ENCODE measurements at places on chromosomes 13 and 19.

- DNase-seq = no peak
Measured at GRCh38 chr19:49231389-49231788, 73.8 kb downstream of the TRPM4 start.

DNA sequence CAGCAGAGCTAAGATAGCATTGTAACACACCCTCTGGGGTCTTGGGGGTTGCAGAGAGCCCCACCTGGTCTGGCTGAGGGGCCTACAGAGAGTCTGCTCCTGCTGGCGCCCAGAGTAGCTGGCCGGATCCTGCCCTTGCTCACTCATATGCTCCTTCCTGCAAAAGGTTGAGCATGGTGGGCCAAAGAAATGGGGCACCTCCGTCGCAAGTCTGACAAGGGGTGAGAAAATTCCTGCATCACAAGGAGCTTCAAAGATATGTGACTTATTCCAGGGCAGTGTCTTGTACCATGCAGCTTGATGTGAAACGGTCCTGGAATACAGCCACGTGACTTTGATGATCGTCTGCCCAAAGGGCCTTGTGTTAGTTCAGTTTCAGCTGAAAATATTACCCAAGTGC lies 218.3 kb downstream of the DCLK1 start:
- DNase-seq = no peak

DNA sequence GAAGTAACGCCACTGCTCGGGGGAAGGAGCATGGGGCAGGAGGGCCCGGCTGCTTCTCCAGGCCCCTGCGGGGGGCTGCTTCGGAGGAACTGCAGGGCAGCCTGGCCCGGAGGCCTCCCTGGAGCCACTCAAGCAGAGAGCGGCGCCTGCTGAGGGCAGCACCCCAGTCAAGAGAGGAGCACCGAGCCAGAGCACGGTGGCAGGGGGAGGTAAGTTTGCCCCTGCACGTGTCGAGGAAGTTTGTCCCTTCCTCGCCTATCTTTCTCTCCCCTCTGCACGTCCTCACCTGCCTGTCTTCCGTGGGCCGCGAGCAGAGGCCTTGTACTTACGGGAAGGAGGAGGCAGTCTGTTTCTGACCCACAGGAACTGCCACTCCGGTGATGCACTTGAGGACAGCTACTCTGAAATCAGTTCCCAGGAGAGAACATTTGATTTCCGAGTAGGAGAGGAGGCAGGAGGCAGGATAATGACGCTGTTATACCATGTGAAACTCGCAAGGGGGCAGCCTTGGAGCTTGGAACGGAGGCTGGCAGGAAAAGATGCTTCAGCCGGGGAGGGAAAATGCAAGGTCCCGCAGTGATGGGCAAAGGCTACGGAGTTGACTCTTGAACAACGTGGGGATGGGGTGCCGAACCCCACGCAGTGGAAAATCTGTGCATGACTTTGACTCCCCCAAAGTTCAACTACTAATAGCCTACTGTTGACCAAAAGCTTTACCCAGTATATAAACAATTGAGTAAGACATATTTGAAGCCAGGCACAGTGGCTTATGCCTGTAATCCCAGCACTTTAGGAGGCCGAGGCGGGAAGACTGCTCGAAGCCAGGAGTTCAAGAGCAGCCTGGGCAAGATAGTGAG lies 5.0 kb downstream of the FFAR1 start:
- peak; percentile 57 for DNase-seq

DNA sequence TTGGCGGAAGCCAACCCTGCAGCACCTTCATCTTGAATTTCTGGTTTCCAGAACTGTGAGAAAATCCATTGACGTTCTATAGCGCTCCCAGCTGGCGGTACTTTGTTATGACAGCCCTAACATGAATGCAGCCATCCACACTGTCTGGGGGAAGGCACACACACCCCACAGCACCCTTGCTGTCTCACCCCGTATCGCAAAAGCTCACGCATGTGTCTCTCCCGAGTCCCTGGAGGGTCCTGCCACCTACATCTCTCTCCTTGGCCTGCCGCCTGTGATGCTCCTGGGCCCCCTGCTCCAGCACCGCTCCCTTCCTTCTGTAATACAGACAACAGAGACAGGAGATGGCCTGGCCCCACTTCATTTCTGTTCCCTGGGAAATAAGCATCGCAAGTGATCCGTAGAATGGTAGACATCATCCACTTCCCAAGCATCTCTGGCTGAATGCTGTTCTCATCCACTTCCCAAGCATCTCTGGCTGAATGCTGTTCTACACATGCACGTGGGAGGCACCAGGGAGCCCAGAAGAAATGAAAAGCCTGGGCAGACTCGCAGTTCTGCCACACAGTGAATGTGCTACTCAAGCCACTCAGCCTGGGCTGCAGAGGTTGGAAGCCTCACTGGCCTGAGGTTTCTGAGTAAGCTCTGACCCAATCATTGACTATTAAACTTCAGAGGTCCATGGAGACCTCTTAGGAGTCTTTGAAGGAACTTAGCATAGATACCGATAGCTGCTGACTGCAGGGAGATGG lies 29.6 kb downstream of the EPN1 start:
- no peak for DNase-seq

DNA sequence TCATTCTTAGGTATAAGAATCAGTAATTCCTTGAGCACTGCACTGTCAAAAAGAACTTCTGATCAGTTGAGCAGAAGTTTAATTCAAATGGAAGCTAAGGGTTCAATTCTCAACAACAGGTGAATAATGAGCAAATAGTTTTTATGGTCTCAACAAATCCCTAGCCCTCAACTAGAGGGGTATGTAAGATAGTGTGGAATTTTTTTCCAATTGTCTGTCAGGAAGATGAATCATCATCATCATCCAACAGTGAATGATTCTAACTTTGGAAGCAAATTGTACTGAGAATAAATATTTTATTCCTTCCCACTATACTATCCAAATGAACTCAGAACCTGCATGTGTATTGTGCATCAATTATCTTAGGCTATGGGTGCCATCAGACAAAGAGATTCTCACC lies 372.7 kb downstream of the ENOX1 start:
- DNase-seq = no peak

- no peak for DNase-seq
Measured at GRCh38 chr13:109162248-109163036, 533.0 kb downstream of the MYO16 start.

GRCh38 chr19:4557971-4558941 lies 1.2 kb downstream of the SEMA6B start:
- no peak for DNase-seq

DNA sequence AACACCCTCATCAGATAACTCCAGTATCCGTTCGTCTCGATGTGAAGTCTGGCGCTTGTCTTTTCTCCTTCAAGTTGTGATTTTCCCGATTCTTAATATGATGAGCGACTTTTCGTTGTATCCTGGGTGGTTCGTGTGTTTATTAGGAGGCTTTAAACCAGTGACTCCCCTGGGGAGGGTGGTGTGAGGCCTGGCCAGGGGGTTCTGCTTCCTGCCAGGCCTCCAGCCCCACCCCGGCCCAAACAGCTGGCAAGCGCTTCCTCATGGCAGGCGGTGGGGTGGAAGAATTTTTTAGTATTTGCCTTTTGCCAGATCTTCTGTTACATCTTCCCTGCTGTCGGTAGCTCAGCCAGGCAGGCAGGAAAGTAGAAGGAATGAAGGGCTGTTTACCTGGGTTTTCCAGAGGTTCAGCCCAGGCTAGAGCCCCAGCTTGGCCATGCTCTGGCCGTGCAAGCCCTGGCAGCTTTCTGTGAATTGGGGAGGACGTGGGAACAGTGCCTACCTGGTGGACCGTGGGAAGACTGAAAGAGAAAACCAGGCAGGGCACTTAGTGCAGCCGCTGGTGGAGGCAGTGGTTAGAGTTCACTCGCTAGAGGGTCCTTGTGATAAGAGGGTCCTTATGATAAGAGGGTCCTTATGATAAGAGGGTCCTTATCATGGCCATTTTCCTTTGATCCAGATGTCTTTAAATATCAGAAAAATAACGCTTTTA lies 37.7 kb upstream of the DCUN1D2 start:
- DNase-seq = no peak

GRCh38 chr13:41905600-41906254 lies 55.2 kb downstream of the VWA8 start:
- no peak for DNase-seq

GRCh38 chr13:41596190-41596589 lies 138.8 kb downstream of the RGCC start:
- no peak for DNase-seq

DNA sequence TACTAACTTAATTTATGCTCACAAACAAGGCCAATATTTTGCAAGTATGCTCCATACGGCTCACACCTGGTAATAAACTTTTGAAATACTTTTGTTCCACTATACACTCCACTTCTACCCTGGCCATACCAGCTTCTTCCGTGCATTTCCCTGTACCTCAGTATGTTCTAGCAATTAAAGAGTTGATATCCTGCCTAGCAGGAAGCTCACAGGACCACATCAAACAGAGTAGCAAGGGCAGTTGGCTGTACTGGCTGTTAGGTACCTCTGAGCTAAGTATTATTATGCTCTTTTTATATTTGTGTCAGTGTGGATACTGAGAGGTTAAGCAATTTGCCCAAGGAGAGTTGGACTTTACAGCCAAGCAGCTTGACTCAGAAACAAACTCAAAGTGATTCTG lies 257.7 kb downstream of the SLITRK6 start:
- no peak for DNase-seq

- DNase-seq = no peak
Measured at GRCh38 chr19:44367024-44367423, 10.5 kb upstream of the ZNF112 start.

GRCh38 chr13:47004540-47004939 lies 107.7 kb upstream of the HTR2A start:
- DNase-seq = no peak

DNA sequence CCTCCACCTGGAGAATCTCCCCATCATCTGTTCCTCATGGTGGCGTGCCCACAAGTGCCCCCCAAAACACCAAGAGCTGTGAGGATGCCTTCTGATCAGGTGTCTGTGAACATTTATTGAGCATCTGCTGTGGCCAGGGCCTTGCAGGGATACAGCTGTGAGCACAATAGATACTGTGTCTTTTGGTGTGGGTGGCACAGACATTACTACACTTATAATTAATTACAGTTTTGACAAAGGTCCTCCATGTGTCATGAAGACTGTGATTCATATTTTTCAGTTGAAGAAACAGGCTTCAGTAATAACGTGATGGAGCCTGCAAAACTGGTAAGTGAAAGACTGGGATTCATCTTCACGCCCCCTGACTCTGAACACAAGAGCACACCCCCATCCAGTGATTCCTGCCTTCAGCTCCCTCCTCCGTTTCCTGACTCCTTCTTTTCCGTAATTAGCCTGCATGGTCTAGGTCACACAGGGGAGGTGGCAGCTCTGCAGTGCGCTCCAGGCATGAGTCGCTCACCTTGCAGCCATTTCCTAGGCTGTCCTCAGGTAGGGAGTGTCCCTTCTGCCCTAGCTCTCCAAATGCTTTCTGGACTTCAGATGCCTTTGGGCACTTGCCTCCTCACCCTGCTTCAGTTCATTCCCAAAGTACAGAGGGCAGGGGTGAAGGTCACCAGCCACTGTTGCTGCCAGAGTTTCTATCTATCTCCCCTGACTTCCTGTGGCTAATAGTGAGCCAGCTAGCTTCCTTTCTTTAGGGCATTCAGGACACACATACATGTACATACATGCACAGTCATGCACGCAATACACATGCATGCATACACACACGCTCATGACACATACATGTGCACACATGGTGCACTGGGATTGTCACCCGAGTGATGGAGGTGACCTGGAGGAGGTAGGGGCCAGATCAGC lies 66.5 kb downstream of the SIAH3 start:
- DNase-seq = no peak

- no peak for DNase-seq
Measured at GRCh38 chr13:26628706-26629105, 71.2 kb downstream of the WASF3 start.

GRCh38 chr13:28204690-28205443 lies 66.5 kb downstream of the PAN3 start:
- DNase-seq = no peak

DNA sequence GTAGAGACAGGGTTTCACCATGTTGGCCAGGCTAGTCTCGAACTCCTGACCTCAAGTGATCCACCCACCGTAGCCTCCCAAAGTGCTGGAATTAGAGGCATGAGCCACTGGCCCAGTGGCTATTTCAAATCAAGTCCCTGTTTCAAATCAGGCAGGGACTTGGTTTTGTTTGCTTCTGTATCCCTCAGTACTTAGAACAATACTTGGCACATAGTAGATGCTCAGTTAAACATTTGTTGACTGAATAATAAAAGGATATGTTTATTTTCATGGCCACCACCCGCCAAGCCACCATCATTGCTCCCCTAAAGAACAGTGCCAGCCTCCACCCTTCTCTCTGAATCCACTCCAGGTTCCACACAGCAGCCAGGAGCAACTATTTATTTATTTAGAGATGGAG lies 4.2 kb downstream of the RPS28 start:
- no peak for DNase-seq

DNA sequence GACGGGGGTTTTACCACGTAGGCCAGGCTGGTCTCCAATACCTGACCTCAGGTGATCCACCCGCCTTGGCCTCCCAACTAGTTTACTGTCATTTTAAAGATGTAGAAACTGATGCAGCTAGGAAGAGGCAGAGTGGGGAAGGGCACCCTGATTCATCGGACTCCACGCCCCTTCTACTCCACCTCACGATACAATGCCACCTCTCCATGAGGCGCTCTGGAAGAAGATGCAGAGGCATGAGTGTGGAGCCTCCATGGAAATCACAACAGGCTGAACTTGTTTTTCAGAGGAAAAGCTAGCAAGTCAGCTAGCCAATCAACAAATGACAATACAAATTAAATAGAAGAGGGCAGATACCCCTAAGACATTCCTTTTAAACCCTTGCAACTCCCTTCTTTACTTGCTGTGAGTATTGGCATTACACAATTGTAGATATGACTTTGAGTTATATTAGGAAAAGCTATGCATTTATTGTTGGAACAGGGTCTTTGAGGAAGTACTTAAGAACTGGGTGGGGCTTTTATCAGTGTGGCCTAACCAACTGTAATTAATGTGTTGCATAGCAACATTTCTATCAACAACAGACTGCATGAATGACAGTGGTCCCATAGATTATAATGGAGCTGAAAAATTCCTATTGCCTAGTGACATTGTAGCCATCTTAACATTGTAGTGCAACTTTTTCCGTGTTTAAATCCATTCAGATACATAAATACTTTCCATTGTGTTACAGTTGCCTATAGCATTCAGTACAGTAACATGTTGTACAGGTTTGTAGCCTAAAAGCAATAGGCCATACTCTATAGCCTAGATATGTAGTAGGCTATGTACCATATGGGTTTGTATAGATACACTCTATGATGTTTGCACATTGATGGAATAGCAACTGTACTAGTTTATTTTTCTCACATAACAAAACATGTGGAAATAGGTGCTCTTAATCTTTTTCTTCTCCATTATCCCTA lies 17.6 kb downstream of the WDFY2 start:
- DNase-seq = no peak

DNA sequence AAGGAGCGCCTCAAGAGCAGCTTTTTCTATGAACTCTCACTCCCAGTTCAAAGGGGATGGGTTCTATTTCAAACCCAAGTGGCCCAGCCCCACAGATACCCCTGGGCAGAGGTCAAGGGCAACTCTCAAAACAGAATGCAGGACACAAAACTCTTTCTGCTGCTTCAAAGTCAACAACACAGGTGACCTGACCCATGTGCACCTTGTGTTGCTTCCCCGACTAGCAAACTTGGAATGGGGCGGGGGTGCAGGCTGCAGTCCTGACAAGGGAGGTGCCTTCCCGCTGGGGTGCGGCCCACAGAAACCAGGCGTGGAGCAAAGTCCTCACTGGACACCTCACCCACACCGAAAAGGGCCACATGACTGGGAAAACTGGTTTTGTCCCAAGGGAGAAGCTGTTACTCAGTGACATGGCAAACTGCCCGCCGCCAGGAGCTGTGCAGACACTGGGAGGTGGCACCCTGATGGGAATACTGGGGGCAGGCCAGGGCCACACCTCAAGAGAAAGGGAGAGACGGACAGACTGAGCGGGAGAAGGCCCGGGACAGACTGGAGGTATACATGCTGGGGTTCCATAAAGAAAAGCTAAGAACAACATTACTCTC lies 17.4 kb downstream of the ZC3H4 start:
- DNase-seq = no peak

All from hippocampal formation (tissue), 2 donors.